ENCODE measurements at places on chromosomes 16 and 17.

GRCh38 chr16:50550035-50550434, 1.8 kb downstream of the NKD1 start:
- no peak for DNase-seq

GRCh38 chr17:32323811-32324491, 18.0 kb downstream of the C17orf75 start:
- DNase-seq = no peak

DNA sequence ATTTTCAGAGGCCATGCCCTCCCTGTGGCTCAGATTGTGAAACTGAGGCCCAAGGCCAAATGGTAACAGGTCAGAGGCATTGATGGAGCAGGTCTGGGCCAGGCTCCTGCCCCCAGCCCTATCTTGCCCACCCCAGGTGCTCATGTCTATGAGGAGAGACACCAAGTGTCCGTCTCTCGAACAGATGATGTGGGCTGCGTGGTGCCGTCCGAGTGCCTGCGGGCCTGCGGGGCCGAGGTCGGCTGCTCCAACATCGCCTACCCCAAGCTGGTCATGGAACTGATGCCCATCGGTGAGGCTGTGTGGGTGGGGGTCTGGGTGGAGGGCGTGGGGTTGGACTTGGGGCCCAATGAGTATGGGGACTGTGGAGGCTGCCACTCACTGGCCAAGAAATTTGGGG, 8.7 kb upstream of the FAM83G start:
- no peak for DNase-seq

DNA sequence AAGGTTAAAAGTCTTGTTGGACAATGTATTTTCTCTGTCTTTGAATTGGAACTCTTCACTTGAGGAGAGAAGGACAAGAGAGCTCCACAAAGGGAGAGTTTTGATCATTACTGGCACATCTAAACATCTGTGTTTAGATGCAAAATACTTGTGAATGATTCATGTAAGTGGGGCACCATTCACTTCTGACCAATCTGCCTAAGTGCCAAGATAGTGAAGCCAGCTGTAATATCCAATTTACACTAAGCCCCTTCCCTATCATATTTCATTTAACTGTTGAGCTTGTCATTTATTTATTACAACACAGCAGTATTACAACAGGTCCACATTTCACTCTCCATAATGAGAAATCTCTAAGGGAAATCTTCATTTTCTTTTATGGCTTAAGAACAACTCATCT, 832.3 kb upstream of the GOT2 start:
- DNase-seq = no peak

DNA sequence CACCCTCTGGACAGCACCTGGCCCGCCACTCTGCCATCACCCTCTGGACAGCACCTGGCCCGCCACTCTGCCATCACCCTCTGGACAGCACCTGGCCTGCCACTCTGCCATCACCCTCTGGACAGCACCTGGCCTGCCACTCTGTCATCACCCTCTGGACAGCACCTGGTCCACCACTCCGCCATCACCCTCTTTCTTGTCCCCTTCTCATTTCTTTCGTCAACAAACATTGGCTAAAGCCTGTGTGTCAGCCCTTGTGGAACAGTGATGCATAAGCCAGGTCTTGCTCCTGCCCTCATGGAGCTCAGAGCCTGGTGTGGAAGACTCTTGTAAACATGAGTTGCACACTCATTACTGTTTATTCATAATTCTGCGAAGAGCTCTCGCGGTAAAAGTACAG, 31.2 kb downstream of the CDK5R1 start:
- DNase-seq = no peak

DNA sequence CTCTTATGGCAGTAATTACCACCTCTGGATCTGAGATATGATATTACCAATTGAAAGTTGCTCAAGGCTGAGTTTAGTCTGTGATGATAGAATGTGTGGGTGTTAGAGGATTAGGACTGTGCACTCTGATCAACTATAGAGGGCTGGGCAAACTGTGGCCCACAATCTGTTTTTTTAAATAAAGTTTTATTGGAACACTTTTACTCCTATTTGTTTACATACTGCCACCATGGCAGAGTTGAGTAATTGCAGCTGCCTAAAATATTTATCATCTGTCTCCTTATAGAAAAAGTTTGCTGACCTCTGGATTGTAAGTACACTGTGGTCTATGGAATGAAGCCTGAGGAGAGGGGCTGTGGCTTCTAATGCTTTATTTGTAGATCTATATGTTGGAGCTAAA, 71.5 kb upstream of the N4BP1 start:
- no peak for DNase-seq

- DNase-seq = no peak
Measured at GRCh38 chr17:5702951-5703510, 118.7 kb upstream of the NLRP1 start.

Measured in activated T-helper 1 cell treated with anti-CD3 and anti-CD28 coated beads, Interleukin-2, amount 50 U/mL, for 16 hours (primary cell).